ENCODE measurements at places on chromosomes 3 and 15.

DNA sequence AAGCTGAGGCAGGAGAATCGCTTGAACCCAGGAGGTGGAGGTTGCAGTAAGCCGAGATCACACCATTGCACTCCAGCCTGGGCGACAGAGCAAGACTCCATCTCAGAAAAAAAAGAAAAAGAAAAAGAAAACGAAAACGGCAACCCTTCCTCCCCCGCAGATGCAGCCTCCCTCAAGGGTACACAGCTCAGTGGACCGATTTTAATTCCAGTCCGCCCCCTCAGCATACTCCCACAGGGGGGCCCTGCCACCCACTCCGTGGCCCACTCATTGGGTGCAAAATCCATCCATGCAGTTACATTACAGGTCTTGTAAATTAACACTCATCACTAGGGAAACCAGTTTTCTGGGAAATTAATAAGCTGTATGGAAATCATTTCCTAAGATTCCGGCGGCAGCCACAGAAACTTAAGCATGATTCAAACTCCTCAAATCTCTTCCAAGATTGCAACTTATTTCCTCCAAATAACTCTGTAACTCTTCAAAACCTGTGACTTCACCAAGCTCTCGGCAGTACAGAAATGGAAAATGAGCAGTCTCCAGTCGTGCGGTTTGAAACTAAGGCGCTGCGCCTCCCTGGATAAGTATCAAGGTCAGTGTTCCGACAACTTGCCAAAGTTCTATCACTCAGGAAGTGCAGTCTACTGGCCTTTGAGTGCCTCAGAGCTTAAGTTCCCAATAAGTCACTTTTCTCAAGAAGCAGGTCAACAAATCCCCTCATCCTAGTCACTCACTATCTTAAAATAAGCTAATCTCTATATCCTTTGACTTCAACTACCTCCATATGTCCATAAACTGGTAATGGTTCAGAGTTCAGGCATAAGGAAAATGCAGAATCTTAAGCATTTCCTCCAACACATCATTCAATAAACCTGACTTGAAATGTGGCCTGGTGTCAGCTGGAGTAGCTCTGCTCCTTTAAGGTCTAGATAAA lies 24.7 kb upstream of the KLHL6 start:
- no peak for DNase-seq

DNA sequence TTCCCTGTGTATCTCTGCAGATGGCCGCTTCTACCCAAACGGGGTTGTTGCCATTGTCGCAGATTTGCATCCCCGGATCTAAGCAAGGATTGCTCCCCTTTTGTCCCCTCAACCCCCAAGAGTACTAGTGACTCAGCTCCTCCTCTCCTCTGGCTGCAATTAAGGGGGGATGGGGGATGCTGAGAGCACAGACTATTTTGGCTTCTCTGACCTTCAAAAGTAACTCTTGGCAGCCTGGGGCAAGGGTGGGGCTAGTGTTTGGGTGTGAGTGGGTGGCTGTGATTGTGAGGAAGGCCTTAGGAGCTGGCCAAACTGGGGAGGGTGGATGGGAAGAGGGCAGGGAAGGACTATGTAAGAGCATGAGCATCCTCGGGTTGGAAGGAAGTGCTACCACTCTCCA lies 1.2 kb upstream of the MAP1A start:
- no peak for DNase-seq

GRCh38 chr15:77282333-77282732 lies 137.6 kb downstream of the PEAK1 start:
- DNase-seq, result no peak

GRCh38 chr15:67094001-67094826 lies 28.8 kb downstream of the SMAD3 start:
- DNase-seq, result no peak

DNA sequence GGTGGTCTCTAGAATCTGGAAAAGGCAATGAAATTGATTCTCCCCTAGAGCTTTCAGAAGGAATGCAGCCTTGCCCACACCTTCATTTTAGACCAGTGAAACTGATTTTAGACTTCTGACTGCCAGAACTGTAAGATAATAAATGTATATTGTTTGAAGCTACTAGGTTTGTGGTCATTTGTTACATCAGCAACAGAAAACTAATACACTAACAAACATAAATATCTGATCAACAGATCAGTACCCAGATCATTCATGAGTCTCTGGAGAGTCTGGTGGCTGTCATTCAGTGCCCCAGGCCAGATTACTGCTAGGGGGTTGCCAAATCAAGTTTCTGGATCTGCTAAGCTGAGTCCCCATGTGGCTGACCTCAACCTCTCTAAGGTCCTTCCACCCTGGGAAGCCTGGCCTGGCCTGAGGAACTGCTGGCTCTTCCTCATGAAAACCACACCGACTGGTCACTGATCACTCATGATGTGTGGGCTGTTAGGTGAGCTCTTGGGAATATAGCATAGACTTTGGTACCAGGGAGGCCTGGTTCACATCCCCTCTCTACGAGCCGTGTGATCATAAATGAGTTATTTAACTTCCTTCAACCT lies 11.1 kb upstream of the LACTB start:
- DNase-seq, result no peak

GRCh38 chr15:43070893-43071292 lies 34.9 kb downstream of the UBR1 start:
- DNase-seq, result no peak

- DNase-seq, result no peak
These were observed 46.9 kb downstream of the GADL1 start for GRCh38 chr3:30847592-30847991.

- no peak for DNase-seq
These were observed 602.1 kb upstream of the ZNF385D start for GRCh38 chr3:22353126-22353525.
